Kidney epithelial cell (primary cell): ENCODE measurements at places on chromosomes 5 and 9.
A peak's percentile ranks its signal among the peaks of the same experiment; 100 is the strongest.

DNA sequence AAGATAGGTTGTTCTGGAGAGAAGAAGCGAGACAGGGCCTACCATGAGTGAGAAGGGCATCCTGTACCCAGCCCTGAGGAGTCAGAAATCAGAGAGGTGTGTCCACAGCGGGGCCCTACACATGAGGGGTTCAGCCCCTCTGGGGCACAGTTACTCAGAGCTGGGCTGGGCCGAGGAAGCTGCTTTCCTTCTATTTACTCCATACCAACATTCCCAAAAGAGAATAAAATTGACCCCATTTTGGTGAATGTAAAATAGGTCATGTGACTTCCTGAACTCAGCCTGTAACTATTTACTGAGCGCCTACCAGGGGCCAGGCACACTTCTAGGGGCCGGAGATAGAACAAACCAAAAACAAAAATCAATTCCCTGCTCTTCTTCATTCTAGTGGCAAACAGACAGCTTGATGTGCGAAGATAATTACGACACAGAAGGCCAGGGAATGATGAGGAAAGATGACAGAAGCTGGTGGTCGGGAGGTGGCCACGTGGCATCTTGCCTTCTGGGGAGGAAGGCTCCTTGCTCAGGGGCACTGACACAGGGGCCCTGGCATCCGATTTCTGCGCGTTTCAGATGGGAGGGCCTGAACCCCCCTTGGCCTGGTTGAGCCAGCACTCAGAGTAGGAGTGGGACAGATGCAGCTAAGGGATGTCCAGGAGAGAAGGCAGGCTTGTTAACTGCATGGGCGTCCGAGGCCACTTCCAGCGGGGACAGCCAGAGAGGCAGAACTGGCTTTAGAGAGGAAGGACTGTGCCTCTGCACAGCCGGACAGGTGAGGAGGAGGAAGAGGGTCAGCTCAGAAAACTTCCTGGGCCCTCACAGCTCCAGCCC, 121.8 kb downstream of the NSG2 start:
- no peak for DNase-seq

- no peak for DNase-seq
Observed at GRCh38 chr9:84583866-84584265, 85.7 kb upstream of the NTRK2 start.

DNA sequence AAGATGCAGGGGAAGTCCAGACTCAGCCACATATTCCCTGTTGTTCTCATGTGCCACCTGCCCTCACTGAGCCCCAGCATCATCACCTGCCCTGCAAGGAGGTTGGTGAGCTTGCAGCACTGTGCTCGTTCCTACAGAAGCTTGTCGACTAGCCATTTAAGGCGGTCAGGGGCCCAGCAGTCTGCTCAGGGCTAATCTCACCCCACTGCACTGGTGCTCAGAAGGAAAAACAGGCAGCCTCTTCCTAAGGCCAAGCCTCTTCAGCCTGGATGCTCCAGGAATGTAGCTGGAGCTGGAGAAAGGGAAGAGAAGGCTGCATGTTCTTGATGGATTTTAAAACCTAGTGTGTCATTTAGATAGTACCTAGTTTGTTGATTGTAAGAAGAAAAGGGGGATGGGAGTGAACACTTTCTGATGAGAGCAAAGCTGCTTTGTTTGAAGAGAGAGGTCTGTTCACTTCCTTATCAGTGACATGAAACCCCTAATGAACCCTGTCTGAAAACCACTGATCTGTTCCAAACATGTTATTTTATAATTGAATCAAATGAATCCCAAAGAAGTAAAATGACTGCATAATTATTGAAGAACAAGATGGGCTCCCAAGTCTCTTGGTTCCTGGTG, 10.6 kb upstream of the ASPN start:
- DNase-seq: no peak

DNA sequence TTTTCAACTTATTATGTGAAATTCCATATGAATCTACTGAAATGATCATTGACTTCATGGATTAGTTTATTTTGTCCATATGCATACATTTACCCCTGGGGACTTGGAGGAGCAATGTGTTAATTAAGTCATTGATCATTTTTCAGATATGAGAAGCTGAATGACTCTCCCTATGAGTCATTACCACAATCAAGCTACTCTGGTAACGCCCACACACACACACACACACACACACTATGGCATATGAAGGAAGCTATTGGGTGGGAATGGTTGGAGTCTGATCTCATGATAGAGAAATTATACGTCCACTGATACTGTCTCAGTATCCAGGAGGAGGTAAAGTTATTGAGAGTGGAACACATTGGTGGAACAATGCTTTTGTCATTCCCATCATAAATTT, 528.9 kb downstream of the AGTPBP1 start:
- peak; percentile 72 for DNase-seq
